ENCODE measurements at places on chromosomes 16 and 17.

DNA sequence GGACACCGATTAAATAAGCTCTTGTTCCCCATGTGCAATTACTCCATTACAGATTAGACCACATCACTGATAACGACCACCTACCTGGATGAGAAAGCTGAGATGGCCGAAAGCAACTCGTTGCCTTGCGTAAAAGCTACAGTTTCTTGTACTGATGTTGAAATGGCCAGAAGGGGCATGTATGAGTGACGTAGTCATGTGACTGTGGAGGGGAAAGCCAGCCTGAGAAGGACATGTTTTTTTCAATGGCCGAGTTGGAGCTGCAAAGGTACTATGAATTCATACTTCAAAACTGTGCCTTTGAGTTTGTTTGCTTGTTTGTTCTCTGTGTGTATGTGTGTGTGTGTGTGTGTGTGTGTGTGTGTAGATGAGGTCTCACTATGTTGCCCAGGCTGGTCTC, 17.0 kb upstream of the HYDIN start:
- DNase-seq: no peak

DNA sequence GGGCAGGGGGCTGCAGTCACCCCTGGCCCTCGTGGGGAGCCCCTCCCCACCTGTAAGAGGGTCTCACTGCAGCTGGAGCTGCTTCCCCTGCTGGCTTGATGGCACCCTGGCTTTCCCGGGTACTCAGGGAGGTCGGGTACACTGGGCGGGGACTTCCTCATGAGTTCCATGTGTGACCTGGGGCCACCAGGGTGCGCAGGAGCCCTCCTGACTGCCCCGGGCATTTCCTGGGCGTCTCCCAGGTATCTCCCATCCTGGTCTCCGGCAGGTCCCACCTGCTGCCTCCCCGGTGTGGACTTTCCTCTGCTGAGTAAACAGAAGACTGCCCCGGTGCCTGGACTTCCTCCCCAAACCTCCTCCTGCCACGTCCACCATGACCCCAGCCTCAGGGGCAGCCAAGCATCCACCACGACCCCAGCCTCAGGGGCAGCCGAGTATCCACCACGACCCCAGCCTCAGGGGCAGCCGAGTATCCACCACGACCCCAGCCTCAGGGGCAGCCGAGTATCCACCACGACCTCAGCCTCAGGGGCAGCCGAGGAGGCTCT, 40.9 kb downstream of the CBFA2T3 start:
- no peak for DNase-seq

GRCh38 chr16:17448640-17449638, 21.8 kb downstream of the XYLT1 start:
- DNase-seq: no peak

DNA sequence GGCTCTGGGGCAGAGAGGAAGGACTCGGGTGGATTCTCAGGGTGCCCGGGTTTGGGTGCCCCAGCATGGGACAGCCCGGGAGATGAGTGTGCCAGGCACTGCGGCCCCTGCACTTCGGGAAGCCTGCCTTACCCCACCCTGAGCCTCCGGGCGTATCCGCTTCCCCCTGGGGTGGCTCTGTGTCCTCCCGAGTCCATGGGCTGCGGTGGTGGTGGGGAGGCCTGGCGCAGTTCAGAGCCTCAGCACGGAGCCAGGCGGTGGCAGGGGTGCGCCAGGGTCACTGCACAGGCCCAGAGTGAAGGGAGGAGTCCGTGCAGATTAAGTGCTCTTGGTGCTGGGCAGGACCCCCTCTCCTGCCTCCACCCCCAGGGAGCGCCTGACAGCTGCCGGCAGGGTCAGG, 20.7 kb downstream of the MYBBP1A start:
- DNase-seq: no peak

DNA sequence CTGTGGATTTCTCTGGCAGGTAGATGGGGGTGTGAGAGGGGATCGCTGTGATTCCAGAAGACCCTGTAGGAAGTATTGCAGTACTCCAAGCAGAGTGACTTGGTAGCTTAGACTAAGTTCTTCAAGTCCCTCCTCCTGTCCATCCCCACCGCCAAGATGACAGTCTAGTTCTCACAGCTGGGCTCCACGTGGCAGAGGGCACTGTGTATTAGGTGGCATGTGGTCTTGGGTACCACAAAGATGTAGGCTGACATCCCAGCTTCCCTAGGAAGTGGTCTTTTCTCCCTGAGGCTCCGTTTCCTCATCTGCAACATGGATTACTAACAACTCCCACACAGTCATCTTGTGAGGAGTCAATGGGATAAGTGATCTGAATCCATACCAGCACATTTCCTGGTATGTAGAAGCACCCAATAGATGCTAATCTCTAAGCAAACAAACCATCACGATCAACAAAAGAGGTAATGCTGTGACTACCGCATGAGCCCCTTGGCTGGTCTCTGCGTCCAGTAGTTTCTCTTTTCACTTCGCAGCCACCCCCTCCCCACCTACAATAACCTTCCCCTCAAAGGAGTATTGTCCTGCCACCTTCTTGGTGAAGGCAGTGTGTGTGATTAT, 349.1 kb upstream of the EEF2KMT start:
- DNase-seq: no peak

GRCh38 chr17:46949291-46950174, 26.6 kb downstream of the GOSR2 start:
- no peak for DNase-seq

DNA sequence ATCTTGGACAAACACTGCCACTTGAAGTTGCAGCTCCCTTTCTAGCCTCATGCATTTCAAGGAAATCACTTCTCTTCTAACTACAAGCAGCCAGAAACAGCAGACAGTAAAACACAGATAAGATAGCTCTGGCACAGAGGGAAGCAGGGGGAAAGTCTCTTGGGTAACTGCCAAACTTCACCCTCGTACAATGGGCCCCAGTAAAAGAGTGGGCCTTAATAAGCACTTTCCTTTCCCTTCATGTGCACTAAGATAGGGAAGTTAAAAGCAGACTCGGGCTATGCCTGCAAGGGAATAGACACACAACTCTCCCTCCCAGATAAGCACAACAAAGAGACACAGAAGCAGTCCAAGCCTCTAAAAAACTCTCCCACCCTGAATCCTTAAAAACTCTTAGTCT, 4.2 kb upstream of the KRTAP4-5 start:
- DNase-seq: no peak

Data from ascending aorta (tissue), 2 donors.